ENCODE measurements at places on chromosomes 5 and 9.

GRCh38 chr9:83623679-83624076 is 735 bp downstream of the IDNK start:
- DNase-seq: no peak

- no peak for DNase-seq
These were observed 22.1 kb downstream of the CEMIP2 start for GRCh38 chr9:71746023-71746757.

DNA sequence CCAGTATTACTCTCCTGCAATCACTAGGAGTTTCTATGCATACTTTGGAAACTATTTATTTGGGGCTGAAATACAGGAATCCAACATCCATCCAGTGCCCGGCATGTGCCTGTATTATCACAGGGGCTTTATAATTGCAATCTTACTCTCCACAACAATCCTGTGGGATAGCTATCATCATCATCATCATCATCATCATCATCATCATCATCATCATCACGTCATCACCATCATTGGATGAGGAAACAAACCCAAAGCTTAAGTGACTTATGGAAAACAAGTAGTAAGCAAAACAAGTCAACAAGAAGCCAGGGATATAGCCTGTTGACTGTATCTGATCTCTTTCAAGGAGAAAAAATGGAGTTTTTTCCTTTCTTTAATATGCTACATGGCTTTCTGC is 47.8 kb upstream of the FYB1 start:
- no peak for DNase-seq

DNA sequence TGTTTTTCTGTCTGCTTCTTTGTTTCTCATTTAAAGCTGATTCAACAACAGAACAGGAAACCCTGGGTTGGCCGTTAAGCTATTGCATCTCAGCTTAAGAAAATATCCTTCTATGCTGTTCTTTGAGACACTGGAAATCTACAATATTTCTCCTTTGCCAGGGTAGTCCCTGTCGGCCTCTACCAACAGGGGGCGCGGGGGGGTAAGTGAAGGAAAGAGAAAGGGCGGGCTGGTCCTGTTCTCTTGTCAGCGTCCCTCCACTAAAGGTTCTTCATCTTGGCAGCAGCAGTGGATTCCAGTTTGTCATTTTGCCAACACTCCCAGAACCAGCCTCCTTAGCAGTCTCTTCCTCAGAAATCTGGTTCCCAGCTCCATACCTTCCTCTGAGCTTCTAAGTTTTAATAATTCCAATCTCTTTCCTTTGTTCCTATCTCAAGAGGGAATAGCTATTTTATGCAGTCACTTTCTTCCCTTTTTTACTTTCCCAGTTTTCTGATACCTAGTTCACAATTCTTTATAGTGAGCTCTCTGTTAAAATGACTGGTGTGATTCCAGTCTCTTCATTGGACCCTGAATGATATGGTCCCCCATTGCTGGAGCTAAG is 222.3 kb downstream of the GLIS3 start:
- peak; percentile 23 for DNase-seq

GRCh38 chr9:120733190-120733589 is 18.9 kb upstream of the MEGF9 start:
- DNase-seq: no peak

GRCh38 chr5:42467981-42468524 is 44.8 kb downstream of the GHR start:
- DNase-seq: no peak

GRCh38 chr9:99181621-99182020 is 40.1 kb downstream of the ALG2 start:
- DNase-seq: no peak

DNA sequence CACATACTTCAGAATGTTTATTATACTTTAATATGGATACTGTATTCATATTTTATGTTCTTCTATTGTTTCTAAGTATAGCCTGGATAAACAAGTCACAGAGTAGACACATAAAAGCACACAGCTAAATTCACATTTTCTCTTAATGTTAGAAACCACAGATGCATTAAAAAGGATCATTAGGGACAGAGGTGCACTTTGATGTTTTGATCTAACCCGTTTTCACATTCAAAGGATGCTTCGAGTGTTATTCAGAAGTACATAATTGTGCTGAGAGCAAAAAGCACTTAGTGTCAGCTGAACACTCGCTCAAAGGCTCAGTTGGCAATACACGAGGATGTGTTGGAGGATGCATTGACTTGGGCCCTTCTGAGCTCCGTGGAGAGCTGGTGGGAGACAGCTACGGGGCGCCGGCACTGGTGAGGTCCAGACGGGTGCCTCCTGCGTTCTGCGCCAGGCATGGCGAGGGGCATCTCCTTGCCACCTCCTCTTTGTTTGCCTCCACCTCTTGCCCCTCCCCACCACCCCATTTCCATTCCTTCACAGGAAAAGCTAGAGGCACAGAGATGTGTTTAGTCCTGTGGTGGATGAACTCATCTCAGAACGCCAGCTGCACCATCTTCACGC is 35.5 kb downstream of the MED10 start:
- no peak for DNase-seq

DNA sequence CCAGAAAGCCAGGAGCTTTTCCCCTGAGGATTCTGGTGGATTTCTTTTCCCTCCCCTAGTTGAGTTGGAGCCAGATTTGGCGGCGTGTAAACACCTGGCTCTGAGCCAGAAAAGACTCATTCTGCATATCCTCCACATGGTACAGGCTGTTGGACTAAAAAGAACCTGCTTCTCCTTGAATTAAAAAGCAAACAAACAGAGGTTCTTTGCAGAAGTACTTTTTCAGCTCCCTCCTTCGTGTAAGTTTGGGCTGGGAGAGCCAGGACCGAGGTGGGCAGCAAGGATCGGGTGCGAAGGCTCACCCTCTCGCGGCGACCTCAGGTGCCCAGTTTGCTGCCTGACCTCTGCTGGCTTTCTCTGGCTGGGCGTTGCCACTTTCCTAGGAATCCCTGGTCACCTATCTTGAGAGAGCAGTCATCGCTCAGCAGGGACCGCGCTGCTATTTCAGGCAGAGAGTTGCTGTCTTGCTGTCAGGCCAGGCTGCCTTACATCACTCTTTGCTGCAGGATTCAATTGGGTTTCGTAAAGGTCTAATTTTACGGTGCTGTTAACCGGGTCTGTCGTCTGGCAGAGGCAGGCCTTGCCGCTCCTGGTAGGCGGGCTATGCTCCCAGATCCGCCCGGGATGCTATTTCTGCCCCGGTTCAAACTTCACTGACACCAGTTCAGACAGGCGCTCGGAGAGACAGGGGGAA is 3.2 kb downstream of the PAPPA start:
- DNase-seq: peak; percentile 76

DNA sequence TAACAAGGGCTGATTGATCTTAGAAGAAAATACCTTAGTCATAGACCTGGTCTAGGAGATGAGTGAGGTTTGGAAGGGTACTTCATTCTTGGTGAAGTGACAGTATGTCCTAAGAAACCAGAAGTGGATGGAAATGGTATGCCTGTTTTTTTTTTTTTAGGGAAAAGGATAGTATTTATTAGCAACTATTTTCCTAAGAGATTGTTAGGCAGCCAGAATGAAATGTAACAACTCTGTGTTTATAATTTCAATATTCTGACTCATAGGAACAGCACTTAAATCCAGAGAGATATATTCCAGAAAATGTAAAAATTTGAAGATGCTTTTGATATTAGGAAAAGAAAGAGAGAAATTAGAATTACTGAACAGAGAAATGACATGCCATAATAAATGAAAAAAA is 21.2 kb upstream of the ARL14EPL start:
- DNase-seq: no peak

DNA sequence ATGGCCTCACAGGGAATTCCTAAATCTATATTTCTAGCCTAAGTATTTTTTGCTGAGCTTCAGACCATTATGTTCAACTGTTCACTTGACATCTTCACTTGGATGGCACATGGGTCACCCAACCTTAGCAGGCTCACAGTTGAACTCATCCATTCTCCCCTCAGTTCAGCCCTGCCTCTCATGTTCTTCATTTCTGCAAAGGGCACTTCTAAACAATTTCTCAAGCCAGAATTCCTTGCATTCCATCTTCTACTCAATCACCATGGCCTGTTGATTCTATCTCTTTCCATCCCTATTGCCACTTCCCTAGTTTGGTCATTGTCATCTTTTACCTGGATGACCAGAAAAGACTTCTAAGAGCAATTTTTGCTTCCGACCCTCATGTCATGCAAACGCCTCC is 7.3 kb upstream of the RGS3 start:
- no peak for DNase-seq

DNA sequence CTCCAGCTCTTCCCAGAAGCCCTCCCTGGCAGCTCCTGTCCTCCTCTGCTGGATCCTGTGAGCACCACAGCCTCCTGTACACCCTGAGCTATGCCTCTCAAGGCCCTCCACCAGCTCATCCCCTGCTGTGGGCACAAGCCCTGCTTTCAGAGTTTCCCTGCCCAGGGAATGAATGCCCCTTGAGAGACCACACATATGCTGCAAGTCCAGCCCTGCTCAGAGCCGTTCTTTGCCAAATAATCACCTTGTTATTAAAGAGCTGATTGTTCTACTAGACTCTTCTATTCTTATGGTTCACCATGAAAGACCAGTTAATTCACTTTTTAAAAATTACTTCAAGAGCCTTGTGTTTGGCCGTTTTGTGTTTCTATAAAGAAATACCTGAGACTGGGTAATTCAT is 121.5 kb downstream of the MVB12B start:
- DNase-seq: no peak

DNA sequence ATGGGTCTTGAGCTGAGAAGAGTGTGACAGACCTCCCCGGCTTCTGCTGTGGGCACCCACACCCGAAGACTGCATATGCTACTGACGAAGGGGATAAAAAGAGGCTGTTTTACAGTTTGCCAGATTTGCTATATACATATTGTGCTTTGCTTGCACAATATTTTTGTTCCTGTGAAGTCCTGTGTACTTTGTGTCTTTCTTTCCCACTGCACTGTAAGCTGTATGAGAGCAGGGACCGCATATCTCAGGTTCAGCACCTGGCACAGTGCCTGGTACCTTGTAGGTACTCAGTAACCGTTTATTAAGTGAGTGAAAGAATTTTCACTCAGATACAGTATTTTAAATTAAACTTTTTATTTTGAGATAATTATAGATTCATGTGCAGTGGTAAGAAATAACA is 8.2 kb upstream of the GARNL3 start:
- no peak for DNase-seq

DNA sequence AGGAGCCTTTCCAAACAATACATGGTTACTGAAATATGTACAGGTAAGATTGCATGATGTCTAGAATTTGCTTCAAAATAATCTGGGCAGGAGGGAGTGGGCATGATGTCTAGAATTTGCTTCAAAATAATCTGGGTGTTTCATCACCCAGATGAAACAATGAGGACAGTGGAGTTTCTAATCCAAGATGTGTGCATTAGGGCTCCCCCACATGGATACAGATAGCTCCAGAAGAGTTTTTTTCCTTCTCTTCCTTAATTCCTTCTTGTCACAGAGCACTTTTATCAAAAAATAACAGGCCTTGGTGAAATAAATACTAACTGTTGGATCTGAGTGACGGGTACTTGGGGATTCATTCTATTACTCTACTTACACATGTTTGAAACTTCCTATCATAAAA is 14.9 kb downstream of the ATOX1 start:
- no peak for DNase-seq

GRCh38 chr9:38118862-38119438 is 49.9 kb upstream of the SHB start:
- DNase-seq: no peak

DNA sequence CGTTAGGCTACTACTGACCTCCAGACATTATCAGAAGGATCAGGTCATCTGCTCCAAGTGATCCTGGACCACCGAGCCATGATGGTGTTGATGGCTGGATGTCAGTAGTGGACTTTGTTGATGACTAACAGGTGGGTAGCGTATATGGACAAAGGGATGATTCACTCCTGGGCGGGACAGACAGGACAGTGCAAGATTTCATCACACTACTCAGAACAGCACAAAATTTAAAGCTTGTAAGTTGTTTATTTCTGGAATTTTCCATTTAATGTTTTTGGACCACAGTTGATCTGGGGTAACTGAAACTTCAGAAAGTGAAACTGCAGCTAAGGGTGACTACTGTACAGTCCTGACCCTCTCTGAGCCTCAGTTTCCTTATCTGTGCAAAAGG is 12.7 kb downstream of the PDGFRB start:
- DNase-seq: no peak

DNA sequence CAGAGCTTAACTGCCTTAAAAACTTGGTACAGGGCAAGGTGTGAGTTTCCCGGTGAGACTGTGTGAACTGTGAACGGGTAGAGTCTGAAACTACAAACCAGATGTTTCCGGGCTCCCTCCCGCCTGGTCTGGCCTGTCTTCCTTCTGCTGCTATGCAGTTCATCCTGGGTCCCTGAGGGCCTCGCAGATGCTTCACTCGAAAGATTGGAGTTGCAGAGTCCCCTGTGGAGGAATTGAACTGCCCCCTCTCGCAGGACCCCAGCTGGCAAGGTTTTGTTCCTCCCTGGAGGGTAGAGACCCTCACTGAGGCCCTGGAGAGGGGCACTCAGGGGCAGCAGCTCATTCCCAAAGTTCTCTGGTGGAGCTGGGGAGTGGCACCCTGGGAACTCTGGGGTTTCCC is 533 bp downstream of the DCANP1 start:
- no peak for DNase-seq

GRCh38 chr5:109378095-109378494 is 31.7 kb downstream of the PJA2 start:
- no peak for DNase-seq

GRCh38 chr9:16869882-16870595 is 431 bp downstream of the BNC2 start:
- DNase-seq: no peak

DNA sequence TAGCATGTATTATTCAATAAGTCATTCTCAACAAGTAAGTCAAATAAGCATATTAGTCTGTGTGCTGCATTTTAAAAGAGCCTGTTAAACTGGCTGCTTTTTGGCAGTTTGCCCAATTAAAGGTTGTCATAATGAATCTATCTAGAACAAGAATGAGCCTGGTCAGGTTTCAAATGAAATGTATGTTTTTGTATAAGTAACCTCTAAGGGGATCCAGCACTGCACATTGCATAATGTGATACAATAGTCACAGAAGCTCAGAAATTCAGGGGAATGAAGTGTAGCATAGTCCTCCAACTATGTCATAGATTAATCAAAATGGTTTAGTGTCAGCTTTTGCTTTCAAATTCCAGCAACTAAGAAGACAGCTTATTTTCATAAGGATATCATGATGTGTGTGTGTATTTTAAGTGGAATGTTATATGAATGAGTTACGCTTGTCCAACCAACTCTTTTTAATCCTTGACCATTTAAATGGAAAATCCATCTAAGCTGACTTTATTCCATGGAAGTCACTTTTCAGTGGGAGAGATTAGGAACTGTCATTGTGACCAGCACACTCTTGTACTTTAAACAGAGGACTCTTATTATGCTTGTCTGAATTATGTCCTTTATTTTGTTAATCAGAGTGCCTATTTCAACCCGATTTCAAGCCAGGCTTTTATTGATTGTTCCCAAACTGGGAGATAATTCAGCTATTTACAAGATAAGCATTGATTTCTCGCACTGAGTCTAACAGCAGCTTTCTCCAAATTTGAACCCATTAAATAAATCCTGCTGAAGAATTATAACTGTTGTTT is 283.9 kb upstream of the ADAMTSL1 start:
- peak; percentile 37 for DNase-seq

GRCh38 chr9:34584970-34585369 is 4.6 kb downstream of the CNTFR start:
- no peak for DNase-seq

- DNase-seq: no peak
These were observed 9.4 kb upstream of the LMX1B start for GRCh38 chr9:126604059-126605055.

- DNase-seq: no peak
These were observed 199.0 kb upstream of the MVB12B start for GRCh38 chr9:126127591-126127990.

- DNase-seq: peak; percentile 84
These were observed 15.8 kb upstream of the RAPGEF1 start for GRCh38 chr9:131755541-131756198.

GRCh38 chr5:72129725-72130124 is 22.4 kb downstream of the MAP1B start:
- no peak for DNase-seq
